Stimulated activated CD4-positive, alpha-beta T cell treated with anti-CD3 and anti-CD28 coated beads, Interleukin-1b, Interleukin-23, amount 100 ng/mL, for 4 hours (primary cell): ENCODE measurements at places on chromosomes 5 and 9.

- no peak for DNase-seq
Measured at GRCh38 chr5:119336845-119337580, 18.8 kb upstream of the TNFAIP8 start.

DNA sequence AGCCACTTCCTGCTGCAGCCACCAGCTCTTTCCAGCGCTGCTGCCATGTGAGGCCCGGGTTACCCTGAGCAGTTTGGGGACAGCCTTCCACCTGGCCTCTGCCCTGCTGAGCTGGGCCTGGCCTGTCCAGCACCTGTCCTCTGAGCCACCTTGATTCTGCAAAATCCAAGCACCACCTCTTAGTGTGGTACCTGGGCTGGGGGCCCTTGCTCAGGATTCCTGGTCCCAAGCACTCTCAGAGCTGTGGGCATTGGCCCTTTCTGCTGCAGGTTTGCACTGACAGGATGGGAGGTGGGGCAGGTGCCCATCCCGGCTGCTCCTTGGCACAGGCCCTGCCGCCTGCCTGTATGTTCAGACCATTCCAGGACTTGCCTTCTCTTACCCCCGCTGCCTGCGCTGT is 309.2 kb upstream of the IRX4 start:
- DNase-seq = no peak

GRCh38 chr9:75979362-75979761 is 88.9 kb downstream of the PCSK5 start:
- no peak for DNase-seq

DNA sequence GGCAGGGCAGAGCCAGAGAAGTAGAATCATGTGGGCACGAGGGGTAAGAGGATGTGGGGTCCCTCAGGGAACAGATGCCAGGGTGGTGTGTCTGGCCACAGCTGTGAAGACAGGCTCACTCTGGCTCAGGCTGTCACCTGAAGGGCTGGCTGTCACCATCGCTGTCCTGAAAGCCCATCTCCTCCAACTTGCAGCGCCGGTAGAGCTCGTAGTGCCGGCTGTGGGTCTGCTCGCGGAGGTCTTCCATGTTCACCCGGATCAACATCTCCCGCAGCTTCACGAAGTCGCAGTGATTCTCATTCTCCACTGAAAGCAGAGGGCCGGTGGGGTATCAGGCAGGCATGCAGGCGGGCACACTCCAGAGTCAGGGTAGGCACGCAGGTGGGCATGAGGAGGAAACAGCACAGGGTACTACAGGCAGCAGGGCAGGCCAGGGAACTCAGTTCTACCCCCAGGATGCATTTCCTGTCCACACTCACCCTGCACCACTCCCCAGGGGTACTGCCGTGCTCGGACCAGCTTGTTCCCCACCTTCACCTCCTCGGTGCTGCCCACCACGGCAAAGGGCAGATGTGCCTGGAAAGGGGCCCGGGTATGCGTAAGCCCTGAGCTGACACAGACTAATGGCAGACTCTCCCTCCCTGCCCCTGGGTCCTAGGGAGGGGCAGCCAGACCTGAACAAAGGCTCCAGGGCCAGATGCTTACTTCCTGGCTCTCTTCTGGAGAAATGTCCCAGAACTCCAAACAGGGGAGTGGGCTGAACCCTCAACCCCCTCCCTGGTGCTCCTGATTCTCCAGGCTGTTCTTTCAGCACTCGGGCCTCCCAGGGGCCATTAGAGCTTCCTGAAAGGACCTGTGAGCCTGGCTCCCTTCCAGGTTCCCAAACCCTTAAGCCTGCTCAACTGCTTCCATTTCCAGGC is 14.4 kb downstream of the CCNI2 start:
- no peak for DNase-seq

DNA sequence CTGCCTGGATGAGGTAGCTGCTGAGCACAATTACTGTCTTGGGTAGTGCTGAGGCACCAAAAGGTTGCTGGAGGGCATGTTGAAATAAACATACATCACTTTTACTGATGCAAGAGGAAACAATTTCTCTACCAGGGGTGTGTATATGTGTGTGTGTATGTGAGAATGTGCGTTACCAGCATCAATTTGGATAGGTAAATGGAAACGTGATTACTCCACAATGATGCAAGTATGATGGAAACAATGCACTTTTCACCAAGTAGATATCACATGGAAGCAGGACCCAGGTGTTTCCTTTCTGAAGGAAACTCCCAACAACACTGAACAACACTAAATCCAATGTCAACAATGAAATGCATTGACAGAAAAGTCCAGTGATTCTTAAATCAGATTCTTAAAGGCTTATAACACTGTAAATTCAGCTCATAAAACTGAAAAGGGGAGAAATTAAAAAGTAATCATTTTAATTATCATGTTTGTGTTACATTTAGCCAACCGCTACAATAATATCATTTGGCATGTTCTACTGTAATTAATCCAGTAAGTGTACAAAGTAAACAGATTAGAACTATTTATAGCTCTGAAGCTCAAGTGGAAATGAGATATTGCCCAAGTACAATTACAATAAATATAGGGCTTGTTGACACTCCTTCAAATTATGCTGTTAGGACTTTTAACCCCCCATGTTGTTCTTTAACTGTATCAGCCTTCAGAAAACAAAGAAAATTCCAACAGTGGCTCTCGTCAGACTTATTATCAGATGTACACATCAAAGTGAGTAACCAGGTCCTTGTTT is 25.3 kb downstream of the YIPF5 start:
- DNase-seq = no peak

DNA sequence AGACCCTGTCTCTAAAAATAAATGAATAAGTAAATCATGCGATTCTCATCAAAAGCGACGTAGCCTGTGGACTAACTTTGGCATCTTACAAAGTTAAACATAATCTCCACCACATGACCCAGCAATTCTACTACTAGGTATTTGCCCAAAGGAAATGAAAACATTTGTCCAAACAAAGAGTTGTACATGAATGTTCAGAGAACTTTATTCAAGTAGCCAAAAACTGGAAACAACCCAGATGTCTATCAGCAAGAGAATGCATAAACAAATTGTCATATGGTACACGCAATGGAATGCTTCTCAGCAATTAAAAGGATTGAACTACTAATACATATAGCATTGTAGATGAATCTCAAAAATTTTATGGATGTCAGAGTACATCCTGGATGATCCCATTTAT is 82.6 kb downstream of the ADRB2 start:
- DNase-seq = no peak

- no peak for DNase-seq
Measured at GRCh38 chr5:124806373-124807077, 60.1 kb upstream of the ZNF608 start.

DNA sequence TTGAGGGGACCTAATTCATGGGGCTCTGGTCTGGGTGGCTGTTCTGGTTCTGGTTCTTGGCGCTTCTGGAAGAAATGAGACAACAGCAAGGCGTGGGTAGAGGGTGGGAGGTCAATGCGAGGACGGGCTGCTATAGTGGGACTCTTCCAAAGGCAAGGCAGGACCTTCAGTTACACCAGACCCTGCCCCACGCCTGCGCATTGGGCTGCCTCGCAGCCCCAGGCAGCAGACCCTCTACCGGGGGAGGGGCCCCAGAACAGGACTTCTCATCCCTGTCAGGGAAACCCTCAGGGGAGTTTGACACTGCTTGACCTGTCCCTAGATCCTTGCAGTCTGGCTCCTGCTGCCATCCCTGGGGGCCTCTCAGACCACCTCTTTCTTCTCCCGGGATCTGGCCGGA is 18.5 kb downstream of the CCDC69 start:
- DNase-seq = no peak

- DNase-seq = peak; percentile 55
Measured at GRCh38 chr5:170638454-170639220, 134.8 kb downstream of the KCNIP1 start.

- peak; percentile 31 for DNase-seq
Measured at GRCh38 chr5:80082731-80083100, 47.6 kb downstream of the THBS4 start.

GRCh38 chr9:127803507-127804352 is 1.0 kb downstream of the FPGS start:
- DNase-seq = no peak

DNA sequence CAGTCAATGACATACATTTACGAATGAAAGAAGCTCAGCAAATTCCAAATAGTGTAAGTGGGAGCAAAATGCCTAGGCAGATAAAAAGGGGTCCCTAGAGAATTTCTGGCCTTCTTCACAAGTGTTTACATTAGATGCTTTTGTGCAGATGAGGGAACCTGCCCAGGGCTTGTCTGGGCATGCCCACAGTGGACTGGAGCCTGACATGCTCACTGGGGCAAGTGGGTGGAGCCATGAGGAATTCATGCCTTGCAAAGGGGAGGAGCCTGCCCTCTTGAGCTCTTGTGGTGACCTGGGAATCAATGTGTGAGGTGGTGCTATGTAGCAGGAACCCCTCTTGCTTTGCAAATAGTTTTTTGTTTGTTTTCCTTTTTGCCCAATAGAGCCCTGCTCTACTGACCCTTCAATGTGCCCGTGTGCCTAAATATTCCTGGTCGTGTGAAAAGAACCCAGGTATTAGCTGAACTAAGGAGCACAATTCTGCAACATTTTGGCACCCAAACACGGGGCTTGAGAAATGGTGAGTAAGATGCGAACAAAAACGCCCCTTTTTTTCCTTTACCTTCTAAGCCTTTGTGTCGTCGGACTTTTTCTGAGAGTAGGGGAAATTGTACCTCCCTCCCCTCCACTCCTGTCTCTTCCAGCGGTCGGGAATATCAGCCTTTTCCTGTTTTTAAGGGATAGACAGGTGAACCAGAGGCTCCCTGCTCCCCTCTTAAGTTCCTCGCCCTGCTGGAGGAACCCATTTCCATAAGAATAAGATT is 433.8 kb upstream of the CDH9 start:
- no peak for DNase-seq

DNA sequence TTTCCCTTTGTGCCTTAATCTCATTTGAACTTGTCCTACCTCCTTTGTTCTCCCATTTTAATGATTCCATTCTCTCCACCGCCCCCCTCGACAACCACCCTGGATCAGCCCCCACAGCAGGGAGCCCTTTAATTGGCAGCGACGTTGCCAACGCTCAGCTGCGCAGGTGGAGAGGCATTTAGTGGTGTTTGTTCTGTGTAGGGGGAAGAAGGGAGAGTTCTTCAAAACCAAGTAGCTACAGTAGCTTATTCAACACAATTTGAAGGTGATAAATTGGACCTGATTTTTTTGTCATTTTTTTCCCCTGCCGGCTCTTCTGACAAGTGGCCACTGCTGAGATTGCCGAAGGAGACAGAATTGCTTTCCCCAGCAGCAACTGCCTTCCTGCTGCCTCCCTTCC is 499.1 kb downstream of the CDK5RAP2 start:
- DNase-seq = no peak

- DNase-seq = no peak
Measured at GRCh38 chr9:121260457-121261106, 7.4 kb upstream of the GSN start.
